Cerebellar nuclear complex (tissue), 1 donor: ENCODE measurements at places on chromosomes 2 and 18.

GRCh38 chr2:501130-501529 lies 176.1 kb downstream of the TMEM18 start:
- DNase-seq, result no peak

GRCh38 chr18:12911025-12911928 lies 27.2 kb upstream of the PTPN2 start:
- no peak for DNase-seq

DNA sequence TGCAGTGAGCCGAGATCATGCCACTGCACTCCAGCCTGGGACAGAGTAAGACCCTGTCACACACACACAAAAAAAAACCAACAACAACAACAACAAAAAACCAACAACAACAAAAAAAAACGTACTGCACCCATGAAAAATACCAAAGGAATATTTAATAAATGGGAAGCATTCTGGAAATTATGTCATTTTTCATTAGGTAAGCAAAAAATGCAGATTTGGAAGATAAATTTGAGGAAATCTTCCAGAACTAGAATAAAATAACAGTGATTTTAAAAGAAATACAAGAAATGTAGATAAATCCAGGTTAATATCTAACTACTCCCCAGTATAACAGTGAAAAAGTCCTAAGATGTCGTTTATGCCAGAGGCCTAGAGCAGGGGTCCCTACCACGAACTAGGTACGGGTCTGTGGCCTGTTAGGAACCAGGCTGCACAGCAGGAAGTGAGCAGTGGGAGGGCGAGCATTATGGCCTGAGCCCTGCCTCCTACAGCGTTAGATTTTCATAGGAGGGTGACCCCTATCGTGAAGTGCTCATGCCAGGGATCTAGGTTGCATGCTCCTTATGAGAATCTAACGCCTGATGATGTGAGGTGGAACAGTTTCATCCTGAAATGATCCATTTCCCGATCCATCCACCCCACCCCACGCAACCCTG lies 21.5 kb downstream of the FAM161A start:
- DNase-seq, result no peak

GRCh38 chr2:47225061-47225783 lies 70.1 kb upstream of the STPG4 start:
- no peak for DNase-seq

DNA sequence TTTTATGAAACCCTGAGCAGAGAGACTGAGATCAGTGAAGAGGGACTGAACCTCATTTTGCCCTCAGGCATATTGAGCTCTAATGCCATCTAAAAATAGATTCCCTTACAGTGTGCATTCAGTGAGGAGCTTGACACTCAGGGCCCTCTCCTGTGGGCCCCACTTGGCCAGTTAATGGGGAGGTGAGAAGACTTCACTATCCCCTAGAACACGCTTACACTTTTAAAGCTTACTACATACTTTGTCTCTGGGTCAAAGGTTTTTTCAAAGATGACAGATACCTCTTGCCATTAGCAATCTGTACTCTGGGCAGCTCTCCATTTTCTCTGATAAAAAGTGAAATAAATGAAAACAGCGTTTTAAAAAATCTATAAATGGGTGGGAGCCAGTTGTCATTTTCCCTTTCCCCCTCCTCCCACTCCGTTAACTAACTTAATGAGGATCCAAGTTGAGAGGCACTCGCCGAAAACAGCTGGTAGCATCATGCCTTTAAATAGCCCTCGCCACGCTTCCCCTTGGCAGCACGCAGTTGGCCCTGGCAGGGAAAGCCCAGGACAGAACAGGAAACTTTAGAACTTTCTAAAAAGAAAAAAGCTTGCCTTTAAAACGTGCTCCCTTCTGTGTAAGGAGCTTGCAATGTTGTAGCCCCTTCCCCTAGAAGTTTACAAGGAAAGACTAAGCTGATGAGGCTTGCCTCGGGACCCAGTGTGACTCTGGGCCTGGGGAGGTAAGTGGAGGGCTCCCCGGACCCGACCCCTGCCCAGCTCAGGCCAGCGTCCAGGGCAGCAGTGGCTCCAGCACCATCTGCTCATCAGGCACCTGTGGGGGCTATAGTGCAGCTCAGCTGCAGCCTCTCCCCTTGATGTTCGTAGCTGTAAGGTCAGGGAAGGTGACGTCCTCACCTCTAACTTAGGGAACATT lies 58.8 kb upstream of the FOSL2 start:
- no peak for DNase-seq

DNA sequence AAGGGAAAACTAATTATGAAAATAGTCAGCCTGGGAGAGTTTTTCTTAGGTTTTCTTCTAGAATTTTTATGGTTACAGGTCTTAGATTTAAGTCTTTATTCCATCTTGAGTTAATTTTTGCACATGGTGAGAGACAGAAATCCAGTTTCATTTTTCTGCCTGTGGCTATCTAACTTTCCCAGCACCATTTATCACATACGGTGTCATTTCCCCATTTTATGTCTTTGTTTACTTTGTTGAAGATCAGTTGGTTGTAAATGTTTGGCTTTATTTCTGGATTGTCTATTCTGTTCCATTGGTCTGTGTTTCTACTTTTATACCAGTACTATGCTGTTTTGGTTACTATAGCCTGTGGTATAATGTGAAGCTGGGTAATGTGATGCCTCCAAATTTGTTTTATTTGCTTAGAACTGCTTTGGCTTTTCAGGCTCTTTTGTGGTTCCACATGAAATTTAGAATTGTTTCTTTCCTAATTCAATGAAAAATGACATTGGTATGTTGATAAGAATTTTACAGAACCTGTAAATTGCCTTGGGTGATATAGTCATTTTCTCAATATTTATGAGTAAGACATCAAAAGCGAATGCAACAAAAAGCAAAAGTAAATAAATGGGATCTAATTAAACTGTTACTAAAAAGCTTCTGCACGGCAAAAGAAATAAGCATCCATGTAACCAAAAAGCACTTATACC lies 146.1 kb upstream of the NOL4 start:
- no peak for DNase-seq

- no peak for DNase-seq
These were observed 59.4 kb upstream of the SH3RF3 start for GRCh38 chr2:109069331-109070194.

DNA sequence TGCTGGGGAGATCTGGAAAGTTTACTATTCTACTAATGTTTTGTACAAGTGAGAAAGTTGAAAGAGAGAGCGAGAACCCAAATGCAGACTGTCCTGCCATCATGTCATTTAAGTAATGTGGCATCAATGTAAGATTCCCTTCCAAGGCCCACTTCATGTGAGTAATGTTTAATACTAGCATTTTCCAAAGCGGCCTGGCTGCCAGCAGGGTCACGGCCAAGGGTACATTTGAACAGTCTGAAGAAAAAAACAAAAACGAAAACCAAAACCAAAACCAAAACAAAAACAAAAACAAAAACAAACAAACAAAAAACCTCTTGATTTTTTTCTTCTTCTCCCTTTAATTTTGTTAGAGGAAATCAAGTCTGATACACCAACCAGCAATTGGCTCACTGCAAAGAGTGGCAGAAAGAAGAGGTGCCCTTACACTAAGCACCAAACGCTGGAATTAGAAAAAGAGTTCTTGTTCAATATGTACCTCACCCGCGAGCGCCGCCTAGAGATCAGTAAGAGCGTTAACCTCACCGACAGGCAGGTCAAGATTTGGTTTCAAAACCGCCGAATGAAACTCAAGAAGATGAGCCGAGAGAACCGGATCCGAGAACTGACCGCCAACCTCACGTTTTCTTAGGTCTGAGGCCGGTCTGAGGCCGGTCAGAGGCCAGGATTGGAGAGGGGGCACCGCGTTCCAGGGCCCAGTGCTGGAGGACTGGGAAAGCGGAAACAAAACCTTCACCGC lies 2.2 kb downstream of the HOXD10 start:
- no peak for DNase-seq
